GM12891 (cell line): ENCODE measurements at places on chromosomes 5 and 9.

DNA sequence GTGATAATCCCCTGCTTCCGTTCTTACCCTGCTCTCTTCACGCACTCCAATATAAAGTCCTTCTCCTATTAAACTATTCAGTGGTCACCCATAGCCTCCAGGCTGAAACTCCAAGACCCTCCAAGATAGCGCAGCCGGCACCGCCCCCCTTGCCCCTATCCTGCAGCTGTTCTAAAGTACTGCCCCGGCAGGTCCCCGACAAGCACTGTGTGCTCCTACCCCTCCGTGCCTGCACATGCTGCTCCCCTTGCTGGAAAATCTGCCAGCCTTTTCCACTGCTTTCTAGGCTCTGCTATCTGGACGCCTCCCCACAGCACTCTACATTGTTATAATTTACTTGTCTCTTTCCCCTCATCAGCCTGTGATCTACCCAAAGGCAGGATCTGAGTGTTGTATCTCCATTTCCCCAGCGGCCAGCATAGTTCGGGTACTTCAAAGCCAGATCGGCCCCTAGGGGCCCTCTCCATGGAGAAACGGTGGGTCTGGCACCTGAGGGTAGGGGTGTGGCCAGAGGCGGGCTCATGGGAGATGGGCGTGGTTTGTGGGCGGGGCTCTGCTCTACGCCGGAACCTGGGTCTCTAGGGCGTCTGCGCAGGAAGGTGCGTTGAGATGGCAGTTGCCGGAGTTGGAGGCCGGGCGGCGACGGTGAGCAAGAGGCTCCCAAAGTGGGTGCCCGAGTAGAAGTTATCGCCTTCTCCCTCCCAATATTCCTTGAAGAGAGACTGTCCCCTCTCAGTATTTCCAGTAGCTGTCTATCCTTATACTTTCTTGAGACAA lies 83.5 kb upstream of the RUSC2 start:
- no peak for DNase-seq

GRCh38 chr9:83432104-83432627 lies 106.0 kb downstream of the FRMD3 start:
- no peak for DNase-seq

- DNase-seq, result no peak
Measured at GRCh38 chr9:120299785-120300184, 280.2 kb downstream of the CDK5RAP2 start.

GRCh38 chr5:88474574-88474973 lies 205.9 kb upstream of the TMEM161B start:
- no peak for DNase-seq

GRCh38 chr5:127695346-127695745 lies 7.8 kb upstream of the CCDC192 start:
- DNase-seq, result no peak

GRCh38 chr5:168219515-168220410 lies 71.7 kb upstream of the WWC1 start:
- peak; percentile 54 for DNase-seq

GRCh38 chr5:14503017-14503680 lies 78.4 kb upstream of the OTULINL start:
- DNase-seq, result no peak

DNA sequence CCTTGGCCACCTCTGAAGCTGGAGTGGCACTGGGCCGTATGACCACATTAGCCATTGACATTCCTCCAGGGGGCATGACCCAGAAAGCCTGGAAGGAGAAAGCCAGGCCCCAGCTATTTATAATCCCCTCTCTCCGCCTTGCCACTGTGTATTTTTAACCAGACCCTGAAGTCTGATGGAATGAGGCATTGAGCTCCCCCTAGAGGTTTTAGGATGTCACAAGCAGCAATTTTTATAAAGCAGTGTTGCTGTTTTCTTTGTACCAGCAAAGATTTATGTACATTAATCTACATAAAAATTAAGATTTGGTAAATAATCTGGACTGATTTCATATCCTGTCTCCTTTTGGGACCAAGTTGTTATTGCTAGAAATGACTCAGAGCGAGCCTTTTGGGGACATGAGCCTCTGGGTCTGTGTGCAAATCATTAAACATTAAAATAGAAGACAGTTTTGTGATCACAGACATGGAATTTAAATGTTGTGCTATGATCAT lies 127.1 kb downstream of the TRIO start:
- DNase-seq, result no peak

DNA sequence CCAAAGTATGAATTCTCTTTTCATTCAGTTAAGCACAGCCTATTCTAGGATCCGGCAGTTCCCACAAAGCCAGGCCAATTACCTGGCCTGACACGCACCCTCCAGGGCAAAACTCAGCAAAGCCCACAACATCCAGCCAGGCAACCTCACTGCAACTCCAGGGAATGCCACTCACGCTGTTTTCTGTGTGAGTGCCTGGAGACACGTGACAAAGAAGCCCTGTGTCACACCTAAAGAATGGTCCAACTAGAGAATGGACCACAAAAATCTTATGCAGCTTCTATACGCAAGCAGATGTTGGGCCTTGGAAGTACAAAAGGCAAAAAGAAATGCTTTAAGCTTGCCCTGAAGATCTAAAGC lies 20.2 kb downstream of the RETREG1 start:
- DNase-seq, result no peak

GRCh38 chr9:105242557-105242956 lies 1.9 kb upstream of the SLC44A1 start:
- DNase-seq, result no peak

DNA sequence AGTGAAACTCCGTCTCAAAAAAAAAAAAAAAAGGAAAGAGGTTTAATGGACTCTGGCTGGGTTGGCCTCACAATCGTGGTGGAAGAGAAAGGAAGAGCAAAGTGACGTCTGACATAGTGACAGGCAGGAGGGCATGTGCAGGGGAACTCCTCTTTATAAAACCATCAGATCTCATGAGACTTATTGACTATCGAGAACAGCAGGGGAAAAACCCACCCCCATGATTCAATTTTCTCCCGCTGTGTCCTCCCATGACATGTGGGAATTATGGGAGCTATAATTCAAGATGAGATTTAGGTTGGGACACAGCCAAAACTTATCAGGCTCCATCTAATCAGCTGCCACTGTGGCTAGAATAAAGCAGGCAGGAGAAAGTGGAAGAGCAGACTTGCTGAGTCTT lies 610.4 kb upstream of the NUDT12 start:
- no peak for DNase-seq

DNA sequence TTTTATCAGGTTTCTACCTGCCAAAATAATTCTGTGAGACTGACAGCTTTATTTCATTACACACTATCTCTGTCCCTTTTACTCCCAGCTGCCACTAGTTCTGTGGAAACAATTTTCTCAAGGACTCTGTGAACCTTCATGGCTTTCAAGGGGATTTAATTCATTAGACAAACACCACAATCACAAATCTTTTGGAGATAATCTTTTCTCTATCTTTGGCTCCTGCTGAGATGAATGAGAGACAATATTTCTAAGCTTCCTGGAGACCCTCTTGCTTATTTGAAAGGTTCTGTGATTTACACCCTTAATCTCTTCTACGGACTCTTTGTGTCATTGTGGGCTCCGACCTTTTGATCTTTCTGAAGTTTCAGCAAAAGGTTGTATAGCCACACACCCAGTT lies 222.6 kb downstream of the PRDM9 start:
- DNase-seq, result no peak

- DNase-seq, result no peak
Measured at GRCh38 chr9:34558919-34559623, 30.5 kb downstream of the CNTFR start.

GRCh38 chr5:77337686-77338085 lies 127.2 kb downstream of the PDE8B start:
- DNase-seq, result no peak

DNA sequence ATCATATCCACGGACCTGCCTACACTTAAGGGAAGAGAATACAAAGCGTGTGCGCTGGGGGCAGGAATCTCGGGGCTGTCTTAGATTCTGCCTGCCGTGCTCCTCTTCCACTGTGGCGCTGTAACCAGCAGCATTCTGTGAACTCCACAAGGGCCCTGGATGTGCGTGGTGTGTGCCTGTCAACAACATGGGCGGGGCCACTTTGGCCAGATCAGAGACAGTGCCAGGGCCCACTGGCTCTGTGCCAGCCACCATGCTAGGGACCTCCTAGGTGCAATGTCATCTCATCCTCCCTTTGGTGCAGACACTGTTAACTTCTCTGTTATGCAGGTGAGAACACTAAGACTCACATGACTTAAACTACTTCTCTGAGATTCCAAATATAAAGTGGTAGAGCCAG lies 113.7 kb downstream of the COL23A1 start:
- DNase-seq, result no peak

- no peak for DNase-seq
Measured at GRCh38 chr5:120988491-120988890, 524.4 kb downstream of the PRR16 start.

GRCh38 chr5:145975001-145975360 lies 38.6 kb downstream of the SH3RF2 start:
- DNase-seq, result no peak

GRCh38 chr5:137761566-137761965 lies 7.4 kb upstream of the HNRNPA0 start:
- no peak for DNase-seq

DNA sequence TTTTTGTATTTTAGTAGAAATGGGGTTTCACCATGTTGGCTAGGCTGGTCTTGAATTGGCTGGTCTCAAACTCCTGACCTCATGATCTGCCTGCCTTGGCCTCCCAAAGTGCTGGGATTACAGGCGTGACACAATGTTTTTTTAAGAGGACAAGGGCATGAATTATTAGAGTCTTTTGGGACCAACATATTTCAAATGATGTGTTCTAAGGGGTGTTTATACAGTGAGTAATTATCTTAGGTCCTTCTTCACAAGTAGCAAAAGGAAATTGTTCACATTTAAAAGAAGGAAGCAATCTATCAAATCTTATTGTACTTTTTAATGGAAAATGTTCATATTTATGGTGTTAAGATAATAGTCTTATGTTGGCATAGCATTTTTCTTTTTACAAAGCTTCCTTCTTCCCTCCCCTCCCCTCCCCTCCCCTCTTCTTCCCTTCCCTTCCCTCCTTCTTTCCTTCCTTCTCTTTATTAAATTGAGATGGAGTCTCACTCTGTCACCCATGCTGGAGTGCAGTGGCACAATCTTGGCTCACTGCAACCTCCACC lies 6.7 kb downstream of the GNG10 start:
- DNase-seq, result no peak

GRCh38 chr5:5341531-5342292 lies 80.8 kb upstream of the ICE1 start:
- no peak for DNase-seq

- no peak for DNase-seq
Measured at GRCh38 chr5:6236858-6237481, 141.4 kb downstream of the MED10 start.

DNA sequence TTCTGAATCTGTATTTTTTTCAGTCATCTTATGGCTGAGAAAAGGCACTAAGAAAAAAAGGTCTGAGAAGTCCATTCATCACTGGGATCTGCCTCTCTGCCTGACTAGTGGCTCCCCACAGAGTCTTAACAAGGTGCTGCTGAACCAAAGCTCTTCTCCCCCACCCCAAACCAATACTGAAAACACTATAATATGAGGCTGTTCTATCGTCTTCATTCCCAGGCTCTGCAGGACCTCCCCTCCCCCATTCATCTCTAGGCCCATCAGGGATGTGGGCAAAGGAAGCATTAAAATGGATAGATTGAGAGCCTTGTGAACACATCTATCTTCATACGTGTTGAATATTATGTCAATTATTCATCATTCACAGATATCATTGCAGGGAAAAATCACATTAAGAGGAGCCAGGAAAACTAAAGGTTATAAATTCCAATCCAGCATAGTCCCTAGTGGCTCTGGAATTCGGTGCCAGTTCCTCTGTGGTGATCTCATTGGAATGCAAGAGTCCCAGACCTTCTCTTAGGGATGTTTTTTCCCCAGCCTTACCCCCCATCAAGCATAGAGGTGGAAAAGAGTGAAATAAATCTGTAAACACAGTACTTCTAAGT lies 44.3 kb upstream of the GPR151 start:
- no peak for DNase-seq

DNA sequence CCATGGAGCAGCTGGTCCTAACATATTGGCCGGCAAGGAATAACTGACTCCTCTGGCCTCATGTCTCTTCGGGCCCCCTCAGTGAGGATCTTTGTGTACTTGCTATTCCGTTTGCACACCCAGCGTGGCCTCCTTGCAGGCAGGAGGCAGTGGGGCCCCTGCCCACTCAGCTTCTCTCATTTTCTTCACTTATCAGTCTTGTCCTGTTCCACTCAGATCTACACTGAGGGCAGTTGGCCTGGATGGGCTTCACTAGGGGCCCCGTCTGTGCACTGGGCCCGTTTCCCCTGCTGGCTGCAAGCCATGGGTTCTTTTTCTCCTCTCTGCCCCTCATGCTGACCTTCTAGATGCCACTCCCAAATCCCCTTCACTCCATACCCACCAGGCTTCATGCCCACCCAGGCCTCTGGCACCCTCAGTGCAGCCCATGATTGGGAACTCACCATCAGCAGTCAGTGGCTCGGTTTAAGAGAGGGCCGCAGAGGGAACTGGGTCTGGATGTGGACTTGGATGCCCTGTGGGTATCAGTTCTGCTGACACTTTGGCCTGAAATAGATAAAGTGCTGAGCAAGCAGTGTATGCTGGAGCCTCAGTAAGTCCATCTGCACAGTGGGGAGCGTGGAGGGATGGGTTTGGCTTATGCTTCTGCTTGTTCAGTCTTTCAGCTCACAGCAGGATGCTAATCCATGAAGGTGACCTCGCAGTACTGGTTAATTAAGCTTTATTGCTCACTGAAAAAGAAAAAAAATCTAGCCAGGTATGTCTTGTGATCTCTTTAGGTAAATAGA lies 57.9 kb downstream of the ERBIN start:
- DNase-seq, result no peak
